ENCODE measurements at places on chromosomes 7 and 10. TPM values are rescaled to one million over a fixed set of nuclear protein-coding genes. Genes with fewer than 3 reads are reported as not detected.

IGFBP3 gene
- total RNA-seq = 32.8 TPM

SPDYE16 gene
- total RNA-seq = 1.1 TPM

DNA sequence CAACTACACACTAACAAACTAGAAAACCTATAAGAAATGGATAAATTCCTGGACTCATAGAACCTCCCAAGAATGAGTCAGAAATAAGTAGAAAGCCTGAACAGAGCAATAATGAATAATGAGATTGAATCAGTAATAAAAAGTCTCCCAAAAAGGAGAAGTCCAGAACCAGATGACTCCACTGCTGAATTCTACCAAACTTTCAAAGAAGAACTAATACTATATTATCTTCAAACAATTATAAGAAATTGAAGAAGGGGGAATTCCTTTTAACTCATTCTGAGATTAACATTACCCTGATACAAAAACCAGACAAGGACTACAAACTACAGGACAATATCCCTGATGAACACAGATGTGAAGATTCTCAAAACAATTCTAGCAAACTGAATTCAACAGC lies 47.8 kb upstream of the CDK6 start:
- no peak for DNase-seq

GRCh38 chr7:34931739-34932138 lies 105.5 kb downstream of the DPY19L1 start:
- no peak for DNase-seq

GRCh38 chr7:77813180-77813579 lies 14.6 kb downstream of the PHTF2 start:
- DNase-seq = no peak
